PC-9 (cell line): ENCODE measurements at places on chromosomes 2 and 18. TPM values are rescaled to one million over a fixed set of nuclear protein-coding genes. Genes with fewer than 3 reads are reported as not detected.

Gene PSMA8
- not detected in 2 replicates for total RNA-seq

DNA sequence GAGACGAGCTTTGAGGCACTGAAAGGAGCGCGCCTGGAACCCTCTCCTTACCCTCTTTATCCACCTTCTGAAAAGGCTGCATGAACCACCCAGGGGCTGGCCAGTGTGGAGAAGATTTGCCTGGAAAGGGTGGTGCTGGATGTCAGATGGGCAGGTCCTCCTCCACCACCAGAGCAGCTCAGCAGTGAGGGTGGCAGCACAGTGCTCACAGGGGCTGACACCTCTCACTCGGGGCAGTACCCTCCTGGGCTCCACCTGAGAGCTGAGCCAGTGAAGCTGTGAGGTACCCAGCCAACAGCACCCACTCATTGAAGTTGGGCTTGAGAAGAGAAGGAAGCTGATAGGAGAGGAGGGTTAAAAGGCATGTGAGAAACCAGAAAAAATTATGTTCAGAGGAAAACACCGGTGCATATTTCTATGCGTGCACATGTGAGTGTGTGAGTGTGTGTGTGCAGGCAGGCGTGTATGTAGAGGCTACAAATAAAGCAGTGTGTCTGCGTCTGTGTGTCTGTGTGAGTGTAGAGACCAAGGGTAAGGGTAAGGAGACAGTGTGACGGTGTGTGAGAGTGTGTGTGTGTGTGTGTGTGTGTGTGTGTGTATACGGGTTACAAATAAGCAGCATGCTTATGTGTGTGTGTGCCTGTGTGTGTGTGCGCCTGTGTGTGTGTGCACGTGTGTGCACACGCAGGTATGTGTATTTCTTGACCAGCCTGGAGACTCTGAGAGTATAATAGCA is 40.7 kb downstream of the TEX44 start:
- no peak overlapping the region for H3K4me3 ChIP-seq
- no peaks in the 10 kb centered on the region for H3K36me3 ChIP-seq
- no peak for DNase-seq
- H3K27me3 ChIP-seq = no peaks in the 10 kb centered on the region
- no peaks in the 10 kb centered on the region for H3K4me1 ChIP-seq

GRCh38 chr18:21452796-21453510 is 147.6 kb downstream of the ESCO1 start:
- DNase-seq = no peak
- no peak overlapping the region for H3K27ac ChIP-seq
- no peak overlapping the region for H3K4me3 ChIP-seq
- H3K27me3 ChIP-seq = no peaks in the 10 kb centered on the region
- H3K36me3 ChIP-seq = no peaks in the 10 kb centered on the region

GRCh38 chr2:127542231-127542630 is 6.7 kb downstream of the MYO7B start:
- H3K4me1 ChIP-seq = no peaks in the 10 kb centered on the region
- no peak overlapping the region for H3K27ac ChIP-seq
- DNase-seq = peak; percentile 20
- no peak overlapping the region for H3K4me3 ChIP-seq
- peaks cover 68% of the 10 kb centered on the region for H3K27me3 ChIP-seq
